ENCODE measurements at places on chromosomes 4 and X.

- DNase-seq = no peak
These were observed 67.9 kb upstream of the SLC4A4 start for GRCh38 chr4:71270901-71271300.

GRCh38 chrX:67892401-67892800, 348.6 kb downstream of the AR start:
- DNase-seq = no peak

DNA sequence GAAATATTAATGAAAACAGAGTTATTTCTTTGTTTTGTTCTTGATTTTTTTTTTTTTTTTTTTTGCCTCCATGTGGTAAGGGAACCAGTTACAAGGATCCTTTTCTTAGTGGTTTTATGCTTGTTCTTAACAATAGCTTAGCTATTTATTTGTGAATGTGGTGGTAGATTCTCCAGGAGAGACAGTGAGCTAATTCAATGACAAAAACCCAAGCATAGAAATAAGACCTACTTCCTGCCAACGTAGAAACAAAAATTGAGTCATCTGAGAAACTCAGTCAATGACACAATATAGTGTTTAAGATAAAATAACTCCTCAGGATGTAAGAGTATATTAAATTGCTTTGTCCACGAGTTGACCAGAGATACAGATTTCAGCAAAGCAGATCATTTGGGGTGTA, 863.8 kb upstream of the PABPC4L start:
- no peak for DNase-seq

GRCh38 chr4:144594471-144594986, 51.4 kb upstream of the HHIP start:
- DNase-seq = no peak

DNA sequence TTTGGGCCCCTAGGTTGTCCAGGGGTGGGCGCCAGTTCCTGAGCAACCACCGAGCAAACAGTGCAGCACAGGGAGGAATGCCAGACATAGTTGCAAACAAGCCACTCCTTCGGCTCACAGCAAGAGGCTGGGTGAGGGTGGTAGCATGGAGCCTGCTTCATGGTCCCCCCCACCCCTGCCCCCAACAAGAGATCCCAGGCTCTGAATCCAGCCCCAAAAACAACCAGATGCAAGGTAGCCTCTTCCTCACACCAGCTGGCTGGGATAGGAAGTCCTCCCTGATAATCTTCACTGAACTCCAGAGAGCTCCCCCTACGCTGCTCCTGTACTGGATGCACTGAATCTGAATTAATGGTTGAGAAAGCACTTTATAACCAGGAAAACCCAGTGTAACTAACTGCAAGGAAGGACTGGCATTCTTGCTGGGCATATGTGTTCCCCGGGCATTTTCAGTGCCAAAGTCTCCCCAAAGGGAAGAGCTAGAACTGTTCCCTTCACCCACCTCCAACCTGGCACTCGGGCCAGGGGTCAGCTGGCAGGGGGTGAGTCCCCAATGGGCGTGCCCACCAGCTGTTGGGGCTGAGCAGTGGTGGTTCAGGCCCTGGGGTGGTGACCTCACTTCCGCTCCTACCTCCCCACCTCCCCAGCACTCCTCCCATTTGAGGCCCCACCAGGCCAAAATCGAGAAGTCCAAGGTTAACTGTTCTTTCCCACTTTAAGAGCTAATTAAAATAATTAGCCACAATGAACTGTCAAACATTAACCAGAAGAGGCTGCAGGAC, 1.5 kb downstream of the ELF4 start:
- no peak for DNase-seq

DNA sequence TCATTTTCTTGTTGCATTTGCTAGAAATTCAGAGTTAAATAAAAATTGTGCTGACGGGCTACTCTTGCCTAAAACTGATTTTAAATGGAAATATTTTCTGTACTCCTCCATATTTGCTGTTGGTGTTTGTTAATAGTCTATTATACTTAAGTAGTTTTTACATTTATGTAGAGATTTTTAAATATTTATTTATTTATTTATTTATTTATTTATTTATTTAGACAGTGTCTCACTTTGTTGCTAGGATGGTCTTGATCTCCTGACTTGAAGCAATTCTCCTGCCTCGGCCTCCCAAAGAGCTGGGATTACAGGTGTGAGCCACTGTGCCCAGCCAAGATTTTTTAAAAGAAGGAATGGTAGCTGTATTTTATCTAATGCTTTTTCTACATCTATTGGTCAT, 68.1 kb downstream of the TMEM164 start:
- no peak for DNase-seq

DNA sequence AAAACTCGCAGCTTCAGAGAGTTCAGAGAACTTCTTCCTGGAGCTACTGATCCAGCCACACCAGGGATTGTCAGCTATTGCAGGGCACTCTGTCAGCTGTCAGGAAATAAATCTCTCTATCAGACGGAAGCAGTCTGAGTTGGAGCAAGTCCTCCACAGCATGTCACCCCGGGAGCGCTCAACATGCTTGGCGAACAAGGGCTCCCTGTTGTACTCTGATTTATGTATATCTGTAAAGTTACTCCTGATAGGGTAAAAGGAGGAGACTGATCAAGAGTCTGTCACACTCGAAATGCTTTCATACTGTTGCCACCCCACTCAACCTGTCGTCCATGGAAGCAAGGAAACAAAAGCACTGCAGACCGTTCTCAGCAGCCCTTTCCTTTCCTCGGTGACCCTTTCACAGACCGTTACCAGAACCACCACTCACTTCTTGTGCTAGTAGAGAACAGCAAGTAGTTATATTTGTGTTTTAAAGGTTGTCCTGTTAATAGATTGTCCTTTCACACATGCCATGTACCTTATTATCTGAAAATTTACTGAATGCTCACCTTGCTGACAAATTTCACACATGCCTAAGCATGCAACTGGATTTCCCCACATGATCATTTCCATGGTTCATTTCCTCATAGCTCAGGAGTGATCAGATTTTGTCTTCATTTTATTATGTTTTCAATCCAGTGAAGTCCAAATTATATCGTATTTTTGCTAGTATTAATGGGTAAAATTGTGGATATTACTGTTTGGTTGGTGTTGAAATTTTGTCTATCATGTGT, 2108.9 kb upstream of the TENM3 start:
- DNase-seq = no peak

- no peak for DNase-seq
These were observed 106.0 kb upstream of the NOCT start for GRCh38 chr4:138909587-138909986.

DNA sequence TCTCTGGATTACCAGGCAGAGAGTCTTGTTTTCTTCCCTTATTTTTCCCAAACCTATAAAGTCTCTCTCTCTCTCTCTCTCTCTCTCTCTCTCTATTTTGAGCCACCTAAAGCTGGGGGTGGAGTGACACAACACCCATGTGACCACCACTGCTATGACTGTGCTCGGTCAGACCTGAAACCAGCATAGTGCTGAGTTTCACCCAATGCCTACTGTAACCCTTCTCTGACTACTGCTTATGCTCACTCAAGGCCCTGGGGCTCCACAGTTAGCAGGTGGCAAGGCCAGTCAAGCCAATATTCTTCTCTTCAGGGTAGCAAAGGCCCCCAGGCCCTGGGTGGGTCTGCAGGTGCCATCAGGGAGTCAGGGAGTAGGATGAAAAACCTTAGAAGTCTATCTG, 114.7 kb upstream of the ARMCX2 start:
- DNase-seq = no peak

- DNase-seq = no peak
These were observed 480.8 kb upstream of the FAT1 start for GRCh38 chr4:187204389-187204918.
